Hepatocyte (in vitro differentiated cells): ENCODE measurements at places on chromosomes 3 and 15. TPM values are rescaled to one million over a fixed set of nuclear protein-coding genes. Genes with fewer than 3 reads are reported as not detected.
A peak's percentile ranks its signal among the peaks of the same experiment; 100 is the strongest.

DNA sequence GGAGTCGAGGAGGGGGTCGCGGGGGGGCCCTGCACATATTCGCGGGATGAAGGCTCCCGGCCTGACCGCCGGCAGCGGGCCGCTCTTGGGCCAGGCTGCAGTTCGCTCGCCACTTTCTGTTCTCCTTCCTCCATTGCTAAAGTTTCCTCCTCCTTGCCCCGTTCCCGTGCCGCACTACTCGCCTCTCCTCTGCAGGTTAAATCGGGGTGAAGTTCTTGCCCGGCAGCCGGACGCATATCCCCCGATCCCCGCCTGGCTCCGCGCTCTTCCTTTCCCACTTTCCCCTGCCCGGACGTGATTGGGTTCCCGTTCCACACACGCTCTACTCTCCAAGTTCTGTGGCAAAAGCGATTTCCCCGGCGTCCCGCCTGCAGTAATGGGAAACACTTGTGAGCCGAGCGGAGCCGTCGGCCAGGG lies 556 bp downstream of the CRYBG3 start:
- peak overlapping the region; percentile 86 for H3K27ac ChIP-seq
- peak overlapping the region; percentile 89 for H3K4me3 ChIP-seq
- no peaks in the 10 kb centered on the region for H3K36me3 ChIP-seq
- H3K27me3 ChIP-seq, result peaks cover 9% of the 10 kb centered on the region

DNA sequence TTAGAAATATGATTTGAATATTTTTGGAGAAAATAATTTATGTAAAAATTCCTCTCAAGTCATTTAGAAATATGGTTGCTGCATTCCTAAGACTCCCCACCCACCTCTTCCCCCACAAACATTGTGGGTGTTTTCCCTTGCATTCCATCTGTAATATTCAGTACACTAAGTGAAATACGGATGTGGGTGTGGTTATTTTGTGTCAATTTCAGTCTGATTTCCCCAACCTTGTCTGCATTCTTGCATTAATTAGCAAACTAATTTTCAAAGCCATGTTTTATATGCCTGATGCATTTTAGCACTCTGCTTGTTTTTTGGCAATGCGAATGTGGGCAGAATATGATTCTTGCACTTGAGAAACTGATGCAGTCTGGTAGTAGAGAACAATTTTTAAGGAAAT lies 408.3 kb upstream of the RGMA start:
- no peak overlapping the region for H3K27ac ChIP-seq
- H3K36me3 ChIP-seq, result no peaks in the 10 kb centered on the region
- no peaks in the 10 kb centered on the region for H3K27me3 ChIP-seq
- no peaks in the 10 kb centered on the region for H3K4me1 ChIP-seq
- no peak overlapping the region for H3K4me3 ChIP-seq

GRCh38 chr15:44128443-44128842 lies 66.6 kb downstream of the FRMD5 start:
- no peak overlapping the region for H3K27ac ChIP-seq
- no peak for DNase-seq
- H3K27me3 ChIP-seq, result no peaks in the 10 kb centered on the region

Gene XRN1
- total RNA-seq, result 39.5 and 40.2 TPM in 2 replicates

GRCh38 chr15:52749258-52749657 lies 40.9 kb downstream of the ONECUT1 start:
- no peak overlapping the region for H3K4me3 ChIP-seq
- no peaks in the 10 kb centered on the region for H3K27me3 ChIP-seq
- no peaks in the 10 kb centered on the region for H3K36me3 ChIP-seq
- no peaks in the 10 kb centered on the region for H3K4me1 ChIP-seq

GRCh38 chr3:79351699-79352098 lies 416.1 kb downstream of the ROBO1 start:
- no peaks in the 10 kb centered on the region for H3K4me1 ChIP-seq
- DNase-seq, result no peak
- H3K4me3 ChIP-seq, result no peak overlapping the region
- no peaks in the 10 kb centered on the region for H3K27me3 ChIP-seq
- H3K27ac ChIP-seq, result no peak overlapping the region

- H3K36me3 ChIP-seq, result no peaks in the 10 kb centered on the region
- H3K27me3 ChIP-seq, result peaks cover 3% of the 10 kb centered on the region
- H3K4me3 ChIP-seq, result no peak overlapping the region
- H3K27ac ChIP-seq, result no peak overlapping the region
- DNase-seq, result peak; percentile 48
Measured at GRCh38 chr15:51229907-51230330, 108.5 kb downstream of the CYP19A1 start.

- no peak overlapping the region for H3K27ac ChIP-seq
- no peaks in the 10 kb centered on the region for H3K27me3 ChIP-seq
- H3K4me3 ChIP-seq, result no peak overlapping the region
- no peaks in the 10 kb centered on the region for H3K4me1 ChIP-seq
- no peaks in the 10 kb centered on the region for H3K36me3 ChIP-seq
- no peak for DNase-seq
Measured at GRCh38 chr15:31083370-31083780, 18.1 kb downstream of the TRPM1 start.

Gene TRNT1
- total RNA-seq, result 25.3 and 26.0 TPM in 2 replicates

Gene GLDN
- total RNA-seq, result 0.92 and 1.8 TPM in 2 replicates

Gene DLL4
- 2.3 and 2.8 TPM in 2 replicates for total RNA-seq

GRCh38 chr3:139218046-139218445 lies 125.8 kb upstream of the MRPS22 start:
- H3K4me3 ChIP-seq, result no peak overlapping the region
- H3K36me3 ChIP-seq, result no peaks in the 10 kb centered on the region
- H3K27me3 ChIP-seq, result peaks cover 9% of the 10 kb centered on the region
- no peaks in the 10 kb centered on the region for H3K4me1 ChIP-seq
- no peak overlapping the region for H3K27ac ChIP-seq
- no peak for DNase-seq

DNA sequence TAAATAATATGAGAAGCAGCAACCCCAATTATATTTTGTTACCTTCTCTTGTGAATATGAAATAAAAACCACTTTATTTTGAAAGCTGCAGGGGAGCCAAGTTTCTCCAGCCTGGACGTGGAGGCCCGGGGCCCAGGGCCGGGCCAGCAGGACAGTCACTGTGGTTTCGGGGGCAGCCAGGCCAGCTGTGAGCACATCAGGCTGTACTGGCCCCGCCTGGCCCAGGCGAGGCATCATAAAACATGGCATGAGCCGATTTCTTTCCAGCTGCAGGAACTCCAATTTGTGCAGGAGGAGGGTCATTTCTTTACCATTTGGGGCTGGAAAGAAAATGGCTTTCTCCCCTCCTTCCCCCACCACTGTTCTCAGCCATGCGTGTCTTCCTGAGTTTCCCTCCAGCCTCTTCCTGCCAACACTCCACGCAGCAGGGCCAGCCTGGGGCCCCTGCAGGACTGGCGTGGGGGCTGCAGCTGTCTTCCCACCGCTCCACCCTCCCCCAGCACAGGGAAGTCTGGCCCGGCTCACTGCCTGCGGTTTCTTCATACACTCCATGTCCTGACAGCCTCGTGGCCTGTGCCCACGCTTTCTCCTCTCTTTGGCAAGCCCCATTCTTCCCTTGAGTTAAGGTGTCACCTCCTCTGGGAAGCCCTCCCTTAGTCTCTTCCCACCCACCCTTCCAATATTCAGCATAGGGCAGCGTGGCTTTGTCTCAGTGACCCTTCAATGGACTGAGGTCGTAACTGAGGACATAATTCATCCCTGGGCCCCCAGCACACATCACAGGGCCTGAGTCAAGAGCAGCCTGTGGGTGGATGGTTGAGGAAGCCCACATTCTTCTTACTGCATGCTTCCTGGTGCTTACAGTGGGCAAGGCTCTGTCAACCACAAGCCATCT lies 135.8 kb downstream of the CHSY1 start:
- H3K4me3 ChIP-seq, result no peak overlapping the region
- H3K36me3 ChIP-seq, result no peaks in the 10 kb centered on the region
- DNase-seq, result peak; percentile 59

GRCh38 chr3:127351775-127352350 lies 64.0 kb upstream of the PRR20G start:
- H3K4me1 ChIP-seq, result no peaks in the 10 kb centered on the region
- no peak overlapping the region for H3K27ac ChIP-seq
- peaks cover 2% of the 10 kb centered on the region for H3K27me3 ChIP-seq
- H3K4me3 ChIP-seq, result no peak overlapping the region
- DNase-seq, result no peak

- H3K4me1 ChIP-seq, result no peaks in the 10 kb centered on the region
- no peak overlapping the region for H3K27ac ChIP-seq
- no peaks in the 10 kb centered on the region for H3K36me3 ChIP-seq
- DNase-seq, result no peak
Measured at GRCh38 chr15:25445412-25445811, 6.6 kb upstream of the UBE3A start.

Gene ATP10A
- 0.77 and 1.4 TPM in 2 replicates for total RNA-seq

- H3K27ac ChIP-seq, result no peak overlapping the region
- no peak overlapping the region for H3K4me3 ChIP-seq
- H3K4me1 ChIP-seq, result peaks cover 10% of the 10 kb centered on the region
- H3K36me3 ChIP-seq, result no peaks in the 10 kb centered on the region
- DNase-seq, result no peak
- H3K27me3 ChIP-seq, result no peaks in the 10 kb centered on the region
Measured at GRCh38 chr3:47098910-47099309, 65.0 kb downstream of the SETD2 start.

Gene VIPR1
- total RNA-seq, result 12.2 and 19.2 TPM in 2 replicates

Gene PLA1A
- 2.6 TPM in 2 replicates for total RNA-seq

Gene IGSF10
- total RNA-seq, result 1.0 and 1.4 TPM in 2 replicates

DNA sequence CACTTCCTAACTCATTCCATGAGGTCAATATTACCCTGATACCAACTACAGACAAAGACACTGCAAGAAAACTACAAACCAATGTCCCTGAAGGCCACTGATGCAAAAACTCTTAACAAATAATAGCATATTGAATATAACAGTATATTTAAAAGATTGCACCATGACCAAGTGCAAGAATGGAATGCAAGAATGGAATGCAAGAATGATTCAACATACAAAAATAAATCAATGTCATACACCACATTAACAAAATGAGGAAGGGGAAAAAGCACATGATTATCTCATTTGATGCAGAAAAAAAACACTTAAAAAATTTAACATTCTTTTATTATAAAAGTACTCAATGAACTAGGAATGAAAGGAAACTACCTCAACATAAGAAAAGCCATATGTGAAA lies 463.1 kb upstream of the NECTIN3 start:
- no peak overlapping the region for H3K4me3 ChIP-seq
- H3K4me1 ChIP-seq, result no peaks in the 10 kb centered on the region
- H3K36me3 ChIP-seq, result no peaks in the 10 kb centered on the region
- no peak overlapping the region for H3K27ac ChIP-seq
- no peaks in the 10 kb centered on the region for H3K27me3 ChIP-seq
- no peak for DNase-seq

DNA sequence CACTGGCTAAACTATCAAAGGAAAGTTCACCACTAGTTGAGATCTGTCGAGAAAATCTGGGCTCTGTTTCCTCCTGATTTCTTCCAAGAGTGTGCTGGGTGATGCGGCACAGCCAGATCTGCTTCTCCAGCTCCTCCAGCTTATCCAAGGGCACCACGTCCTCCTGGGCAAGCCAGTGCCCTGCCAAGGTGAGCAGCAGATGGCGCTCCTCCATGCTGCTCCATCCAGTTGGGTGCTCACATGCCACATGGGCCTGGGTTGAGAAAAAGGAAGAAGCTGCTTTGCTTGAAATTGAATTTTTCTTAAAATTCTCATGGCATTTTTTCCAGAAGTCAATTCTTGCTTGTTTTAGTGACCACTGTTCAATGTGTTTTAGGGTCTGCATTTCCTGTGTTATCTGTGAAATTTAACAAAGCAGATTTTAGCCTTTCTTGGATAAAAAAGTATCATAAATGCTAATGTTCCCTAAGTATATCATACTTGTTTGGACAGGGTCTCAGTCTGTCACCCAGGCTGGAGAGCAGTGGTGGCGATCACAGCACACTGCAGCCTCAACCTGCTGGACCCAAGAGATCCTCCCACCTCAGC lies 47.3 kb downstream of the EIF3J start:
- peak; percentile 17 for DNase-seq
- no peaks in the 10 kb centered on the region for H3K27me3 ChIP-seq
- H3K36me3 ChIP-seq, result no peaks in the 10 kb centered on the region
- H3K4me3 ChIP-seq, result no peak overlapping the region

GRCh38 chr15:31788104-31788503 lies 242.2 kb upstream of the CHRNA7 start:
- H3K36me3 ChIP-seq, result no peaks in the 10 kb centered on the region
- H3K27me3 ChIP-seq, result no peaks in the 10 kb centered on the region
- H3K4me3 ChIP-seq, result no peak overlapping the region
- H3K27ac ChIP-seq, result no peak overlapping the region
- DNase-seq, result no peak

GRCh38 chr15:83855956-83856355 lies 202.0 kb downstream of the ADAMTSL3 start:
- no peak for DNase-seq
- H3K4me3 ChIP-seq, result no peak overlapping the region
- H3K27ac ChIP-seq, result no peak overlapping the region
- no peaks in the 10 kb centered on the region for H3K4me1 ChIP-seq
- H3K36me3 ChIP-seq, result no peaks in the 10 kb centered on the region

DNA sequence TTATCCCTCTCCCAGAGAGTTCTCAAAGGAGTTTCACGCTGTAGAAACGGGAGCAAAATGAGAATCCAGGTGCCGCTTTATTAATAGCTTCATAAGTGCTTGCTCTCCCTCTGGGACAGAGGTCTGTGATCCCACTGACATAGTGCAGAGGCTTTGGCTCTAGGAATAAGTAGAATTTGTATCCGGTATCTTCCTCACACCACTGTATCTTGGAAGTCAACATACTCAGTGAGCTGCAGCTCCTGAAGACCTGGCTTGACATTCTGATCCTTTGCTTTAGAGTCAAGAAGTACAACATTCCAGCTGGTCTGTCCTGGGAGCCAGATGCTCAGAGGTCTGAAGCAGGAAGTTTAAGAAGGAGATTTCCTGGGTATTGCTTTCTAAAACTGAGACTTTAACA lies 323.0 kb downstream of the LPP start:
- H3K36me3 ChIP-seq, result no peaks in the 10 kb centered on the region
- no peaks in the 10 kb centered on the region for H3K4me1 ChIP-seq
- no peak for DNase-seq
- H3K27ac ChIP-seq, result no peak overlapping the region
- H3K27me3 ChIP-seq, result no peaks in the 10 kb centered on the region
- H3K4me3 ChIP-seq, result no peak overlapping the region

GRCh38 chr15:45918839-45919238 lies 284.0 kb downstream of the SQOR start:
- H3K27me3 ChIP-seq, result no peaks in the 10 kb centered on the region
- H3K27ac ChIP-seq, result no peak overlapping the region
- no peaks in the 10 kb centered on the region for H3K36me3 ChIP-seq
- H3K4me1 ChIP-seq, result peaks cover 10% of the 10 kb centered on the region

DNA sequence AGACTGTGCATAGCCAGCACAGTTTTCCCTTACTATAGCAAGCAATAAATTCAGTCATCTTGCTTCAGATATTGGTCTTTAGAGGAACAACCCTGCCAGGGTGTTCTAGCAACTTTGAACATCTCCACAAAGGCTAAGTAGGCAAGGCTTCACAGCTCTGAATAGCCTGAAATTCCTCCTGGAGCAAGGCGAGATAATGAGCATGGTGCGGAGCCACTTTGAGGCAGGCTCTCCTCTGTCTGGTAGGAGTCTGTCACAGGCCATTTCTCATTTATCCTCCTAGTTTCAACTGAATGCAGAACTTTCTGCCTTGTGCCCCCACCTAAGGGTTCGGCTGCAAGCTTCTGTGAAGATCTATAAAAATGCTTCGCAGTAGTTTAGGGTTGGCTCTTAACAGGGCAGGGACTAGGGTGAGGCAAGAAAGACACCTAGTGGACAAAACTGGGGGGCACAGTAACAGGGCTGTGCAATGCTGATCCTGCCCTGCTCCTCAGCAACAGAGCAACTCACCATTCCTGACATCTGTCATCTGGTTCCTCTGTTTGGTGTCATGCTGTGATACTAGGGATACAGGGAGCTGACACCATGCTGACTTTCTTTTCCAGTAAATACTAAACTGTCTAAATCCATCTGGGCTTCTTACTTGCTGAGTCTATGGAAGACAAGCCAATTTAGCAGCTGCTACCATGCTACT lies 16.6 kb upstream of the EHHADH start:
- peak; percentile 55 for DNase-seq
- H3K4me3 ChIP-seq, result no peak overlapping the region
- H3K27me3 ChIP-seq, result no peaks in the 10 kb centered on the region
- no peaks in the 10 kb centered on the region for H3K4me1 ChIP-seq
- H3K36me3 ChIP-seq, result no peaks in the 10 kb centered on the region

Gene STARD5
- 7.2 and 8.2 TPM in 2 replicates for total RNA-seq
